ENCODE measurements at places on chromosomes 13 and 19. TPM values are rescaled to one million over a fixed set of nuclear protein-coding genes. Genes with fewer than 3 reads are reported as not detected.

The CDX2 gene
- total RNA-seq = not detected

The PEG3 gene
- 1.2 TPM for total RNA-seq

The APOC4 gene
- total RNA-seq = not detected

The PRR36 gene
- not detected for total RNA-seq

The FPR1 gene
- total RNA-seq = not detected
